ENCODE measurements at places on chromosomes 6 and 20. TPM values are rescaled to one million over a fixed set of nuclear protein-coding genes. Genes with fewer than 3 reads are reported as not detected.

TRIM38 gene
- 2.5 TPM for total RNA-seq

DNA sequence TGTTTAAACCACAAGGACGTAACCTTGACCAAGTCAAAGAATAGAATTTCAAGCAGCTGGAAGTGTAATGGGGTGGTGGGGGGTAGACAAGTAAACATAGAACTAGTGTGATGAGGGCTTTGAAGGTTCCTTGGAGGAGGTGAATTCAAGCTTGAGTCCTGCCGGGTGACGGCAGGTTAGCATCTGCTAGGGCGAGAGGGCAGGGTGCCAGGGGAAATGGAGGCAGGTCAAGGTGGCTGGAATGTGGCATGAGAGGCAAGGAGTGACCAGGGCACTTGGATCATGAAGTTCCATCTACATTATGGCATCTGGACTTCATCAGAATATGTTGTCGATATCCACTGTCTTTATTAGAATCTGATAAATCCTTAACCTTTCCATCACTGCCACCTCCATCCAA lies 207.5 kb upstream of the SLC35B3 start:
- H3K36me3 ChIP-seq = no peaks in the 10 kb centered on the region
- no peaks in the 10 kb centered on the region for H3K27me3 ChIP-seq
- no peak overlapping the region for H3K4me3 ChIP-seq
- no peak for DNase-seq
- H3K27ac ChIP-seq = no peak overlapping the region

EMILIN3 gene
- total RNA-seq = 1.8 TPM

GRCh38 chr6:19465760-19466159 lies 371.4 kb upstream of the ID4 start:
- H3K27me3 ChIP-seq = no peaks in the 10 kb centered on the region
- no peaks in the 10 kb centered on the region for H3K36me3 ChIP-seq
- no peak overlapping the region for H3K4me3 ChIP-seq
- H3K4me1 ChIP-seq = no peaks in the 10 kb centered on the region
- DNase-seq = no peak

SNAP91 gene
- 0.26 TPM for total RNA-seq

DNA sequence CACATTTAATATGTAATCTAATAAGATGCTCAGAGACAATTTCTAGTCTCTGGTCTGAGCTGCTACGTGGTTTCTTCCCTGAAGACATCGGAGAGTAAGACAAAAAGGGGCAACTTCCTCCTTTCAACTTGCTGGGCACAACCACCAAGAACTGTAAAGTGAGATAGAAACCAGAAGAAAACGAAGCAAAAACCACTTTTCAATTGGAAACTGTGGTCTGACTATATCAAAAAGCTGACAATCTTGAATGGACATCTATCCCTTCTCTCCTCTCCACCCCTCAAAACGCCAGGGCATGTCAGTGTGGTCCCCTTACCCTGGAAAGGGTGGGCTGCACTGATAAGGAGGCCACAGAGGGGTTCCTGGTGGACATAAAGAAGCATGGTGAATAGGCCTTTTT lies 269.1 kb downstream of the CD83 start:
- H3K4me1 ChIP-seq = no peaks in the 10 kb centered on the region
- no peaks in the 10 kb centered on the region for H3K36me3 ChIP-seq
- no peak overlapping the region for H3K27ac ChIP-seq
- H3K4me3 ChIP-seq = no peak overlapping the region

ZSWIM1 gene
- total RNA-seq = 9.8 TPM

DNA sequence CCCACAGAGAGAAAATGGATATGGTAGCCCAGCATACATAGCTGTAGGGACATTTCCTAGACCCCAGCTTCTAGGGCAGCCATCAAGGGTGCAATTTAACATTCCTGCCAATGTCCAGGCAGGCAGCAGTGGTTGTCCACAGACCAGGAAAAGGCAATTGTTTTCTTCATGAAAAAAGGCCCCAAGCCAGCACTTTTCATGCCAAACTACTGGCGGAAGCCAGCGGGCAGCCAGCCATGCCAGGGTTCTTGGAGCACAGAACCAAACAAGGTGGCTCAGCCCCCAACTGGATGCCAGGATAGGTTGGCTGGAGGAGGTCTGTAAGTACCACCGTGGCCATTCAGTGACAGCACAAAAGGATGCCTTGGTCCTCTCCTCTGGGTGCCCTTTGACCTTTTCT lies 94.6 kb downstream of the BANF2 start:
- H3K4me1 ChIP-seq = peaks cover 21% of the 10 kb centered on the region
- H3K36me3 ChIP-seq = no peaks in the 10 kb centered on the region
- no peak overlapping the region for H3K27ac ChIP-seq
- no peaks in the 10 kb centered on the region for H3K27me3 ChIP-seq

DNA sequence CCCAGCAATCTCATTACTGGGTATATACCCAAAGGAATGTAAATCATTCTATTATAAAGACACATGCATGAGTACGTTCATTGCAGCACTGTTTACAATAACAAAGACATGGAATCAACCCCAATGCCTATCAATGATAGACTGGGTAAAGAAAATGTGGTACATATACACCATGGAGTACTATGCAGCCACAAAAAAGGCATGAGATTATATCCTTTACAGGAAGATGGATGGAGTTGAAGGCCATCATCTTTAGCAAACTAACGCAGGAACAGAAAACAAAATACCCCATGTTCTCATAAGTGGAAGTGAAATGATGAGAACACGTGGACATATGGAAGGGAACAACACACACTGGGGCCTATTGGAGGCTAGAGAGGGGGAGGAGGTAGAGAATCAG lies 115.7 kb downstream of the NUS1 start:
- H3K4me3 ChIP-seq = no peak overlapping the region
- H3K36me3 ChIP-seq = no peaks in the 10 kb centered on the region
- no peaks in the 10 kb centered on the region for H3K4me1 ChIP-seq
- DNase-seq = no peak
- H3K27ac ChIP-seq = no peak overlapping the region
- no peaks in the 10 kb centered on the region for H3K27me3 ChIP-seq

DNA sequence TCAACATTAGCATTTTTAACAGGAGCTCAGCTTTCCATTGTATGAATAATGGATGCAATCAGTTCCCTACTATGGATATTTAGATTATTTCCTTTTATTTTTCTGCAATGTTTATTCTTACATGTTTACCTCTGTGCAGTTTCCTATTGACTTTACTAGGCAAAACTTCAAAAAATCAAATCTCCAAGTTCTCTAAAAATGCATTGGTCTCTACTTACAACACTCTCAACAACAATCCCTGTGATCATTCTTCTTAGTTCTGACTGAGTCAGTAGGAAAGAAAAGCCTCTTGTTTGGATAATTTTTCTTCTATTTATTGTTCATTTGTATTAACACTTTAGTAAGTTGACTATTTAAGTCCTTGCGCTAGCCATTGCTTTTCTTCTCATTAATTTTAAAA lies 126.1 kb downstream of the KIF13A start:
- no peaks in the 10 kb centered on the region for H3K27me3 ChIP-seq
- DNase-seq = no peak
- no peak overlapping the region for H3K4me3 ChIP-seq
- no peaks in the 10 kb centered on the region for H3K36me3 ChIP-seq

- no peak for DNase-seq
- H3K27ac ChIP-seq = no peak overlapping the region
- no peak overlapping the region for H3K4me3 ChIP-seq
These were observed 22.1 kb downstream of the PBOV1 start for GRCh38 chr6:138196122-138196738.

- H3K27ac ChIP-seq = no peak overlapping the region
- no peaks in the 10 kb centered on the region for H3K4me1 ChIP-seq
- H3K27me3 ChIP-seq = no peaks in the 10 kb centered on the region
- no peak for DNase-seq
- H3K36me3 ChIP-seq = no peaks in the 10 kb centered on the region
These were observed 261.6 kb upstream of the TBX18 start for GRCh38 chr6:85026021-85026420.

DNA sequence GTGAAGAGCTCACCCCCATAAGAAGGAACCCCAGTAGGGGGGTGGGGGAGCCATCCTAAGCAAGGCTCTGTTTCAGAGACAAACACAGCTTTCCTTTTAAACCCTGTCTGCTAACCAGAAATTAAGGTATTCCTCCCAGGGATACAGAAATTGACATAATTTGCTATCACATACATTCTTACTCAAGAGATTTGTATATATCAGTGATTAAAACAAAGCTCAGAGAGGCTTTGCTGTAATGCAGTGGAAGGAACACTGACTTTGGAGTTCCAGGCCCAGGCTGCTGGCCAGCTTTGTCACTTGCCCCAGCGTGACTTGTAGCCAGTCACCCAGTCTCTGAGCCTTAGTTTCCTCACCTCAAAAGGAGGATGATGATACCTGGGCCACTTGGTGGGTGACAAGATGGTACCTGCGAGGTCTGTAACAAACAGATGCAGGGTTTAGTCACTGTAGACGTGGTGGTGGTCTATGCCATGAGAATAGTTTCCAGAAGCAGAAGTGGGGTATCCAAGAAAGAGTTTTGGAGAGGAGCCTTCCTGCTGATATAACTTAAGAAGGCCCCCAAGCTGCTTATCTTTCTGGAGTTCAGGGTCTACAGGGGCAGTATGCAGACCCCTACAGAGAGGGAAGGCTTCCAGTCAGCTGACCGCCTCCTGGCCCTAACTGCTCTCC lies 3.2 kb upstream of the FOXF2 start:
- H3K4me3 ChIP-seq = no peak overlapping the region
- peaks cover 30% of the 10 kb centered on the region for H3K27me3 ChIP-seq
- no peaks in the 10 kb centered on the region for H3K36me3 ChIP-seq
- no peak overlapping the region for H3K27ac ChIP-seq

DNA sequence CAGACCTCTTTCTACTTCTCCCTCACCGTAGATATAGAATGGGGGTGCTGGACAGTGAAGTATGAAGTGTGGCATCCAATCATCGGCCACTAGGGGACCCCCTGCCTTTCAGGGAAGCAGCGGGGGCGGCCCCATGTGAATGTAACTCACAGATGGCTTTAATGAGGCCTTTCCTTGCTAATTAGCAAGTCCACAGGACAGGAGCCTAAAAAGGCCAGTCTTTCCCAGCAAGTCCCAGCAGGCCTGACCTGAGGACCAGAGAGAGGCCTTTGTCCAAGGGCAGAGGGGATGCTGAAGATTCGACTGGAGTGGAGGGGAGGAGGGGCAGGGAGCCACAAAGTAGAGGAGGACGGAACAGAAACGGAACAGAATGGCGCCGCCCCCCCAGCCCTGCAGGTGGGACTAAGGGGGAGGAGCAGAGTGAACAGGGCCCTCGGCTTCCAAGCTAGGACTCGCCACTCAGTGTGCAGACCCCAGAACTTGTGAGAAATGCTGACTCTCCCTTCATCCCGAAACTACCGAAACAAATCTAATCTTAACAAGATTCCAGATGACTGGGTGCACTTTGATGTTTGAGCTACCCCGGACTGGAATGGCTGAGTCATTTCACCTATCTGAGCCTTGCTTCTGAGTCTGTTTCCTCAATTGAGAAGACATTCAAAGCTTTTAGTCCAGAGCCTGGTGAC lies 5.8 kb downstream of the C6orf132 start:
- no peak for DNase-seq
- no peaks in the 10 kb centered on the region for H3K27me3 ChIP-seq
- H3K4me1 ChIP-seq = no peaks in the 10 kb centered on the region
- H3K27ac ChIP-seq = no peak overlapping the region

- H3K27me3 ChIP-seq = no peaks in the 10 kb centered on the region
- peaks cover 76% of the 10 kb centered on the region for H3K36me3 ChIP-seq
- no peak overlapping the region for H3K4me3 ChIP-seq
- no peak for DNase-seq
These were observed 68.1 kb upstream of the SLC4A11 start for GRCh38 chr20:3307078-3307477.

OTOR gene
- total RNA-seq = not detected

DNA sequence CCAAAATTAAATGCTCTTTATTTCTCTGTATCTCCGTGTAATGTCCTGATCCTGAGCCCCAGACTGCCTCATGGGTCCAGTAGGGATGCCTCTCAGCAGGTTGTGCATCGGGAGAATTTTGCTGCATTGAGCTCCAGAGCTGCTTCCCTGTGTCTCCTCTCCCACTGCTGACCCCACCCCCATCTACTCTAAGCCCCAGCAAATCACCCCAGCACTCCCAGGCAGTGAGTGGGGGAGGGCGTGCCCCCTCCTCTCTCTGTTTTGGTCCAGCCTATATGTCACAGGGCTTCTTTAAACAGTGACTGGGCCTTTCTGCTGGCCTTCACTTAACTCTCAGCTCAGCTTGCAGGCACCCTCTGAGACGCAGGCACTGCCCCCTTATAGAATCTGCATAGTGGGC lies 228.8 kb upstream of the QKI start:
- no peaks in the 10 kb centered on the region for H3K4me1 ChIP-seq
- H3K27me3 ChIP-seq = no peaks in the 10 kb centered on the region
- no peak for DNase-seq
- H3K4me3 ChIP-seq = no peak overlapping the region
- no peaks in the 10 kb centered on the region for H3K36me3 ChIP-seq
- no peak overlapping the region for H3K27ac ChIP-seq

- DNase-seq = no peak
- H3K27me3 ChIP-seq = no peaks in the 10 kb centered on the region
- peaks cover 35% of the 10 kb centered on the region for H3K4me1 ChIP-seq
These were observed 641 bp downstream of the ARFGEF2 start for GRCh38 chr20:48921883-48922820.

DNA sequence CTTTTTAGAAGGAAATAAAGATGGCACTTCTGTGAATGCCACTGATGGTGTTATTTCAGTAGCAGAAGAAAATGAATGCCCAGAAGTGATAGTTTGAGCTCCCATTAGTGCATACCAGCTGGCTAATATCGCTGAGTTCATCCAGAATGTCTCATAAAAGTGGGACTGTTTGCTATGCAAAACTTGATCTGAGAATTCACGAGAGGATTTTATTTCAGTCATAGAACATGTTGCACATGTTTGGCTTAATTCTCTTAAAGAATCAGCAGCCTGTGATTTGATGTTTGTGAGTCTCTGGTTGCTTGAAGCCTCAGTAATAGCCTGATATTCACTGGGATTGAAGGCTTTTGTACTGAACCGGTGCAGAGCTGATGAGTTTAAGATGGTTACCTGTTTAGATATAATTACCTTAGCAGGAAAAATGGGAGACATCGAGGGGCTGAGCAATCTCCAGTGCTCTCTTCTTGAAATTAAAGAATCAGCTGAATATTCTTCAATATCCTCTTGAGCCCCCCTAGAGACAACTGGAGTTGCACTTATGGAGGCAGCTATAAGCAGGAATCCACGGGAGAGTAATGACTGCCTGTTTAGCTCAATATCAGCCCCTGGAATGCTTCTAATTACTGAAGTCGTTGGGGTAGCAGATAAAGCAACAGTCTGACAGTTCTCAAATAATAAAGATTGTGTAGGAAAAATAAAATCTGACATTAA lies 955.5 kb downstream of the PHF3 start:
- DNase-seq = no peak
- H3K27ac ChIP-seq = no peak overlapping the region
- no peak overlapping the region for H3K4me3 ChIP-seq

IPCEF1 gene
- 0.93 TPM for total RNA-seq

CAGE1 gene
- not detected for total RNA-seq

- H3K36me3 ChIP-seq = no peaks in the 10 kb centered on the region
- no peaks in the 10 kb centered on the region for H3K4me1 ChIP-seq
- no peak overlapping the region for H3K27ac ChIP-seq
- no peak overlapping the region for H3K4me3 ChIP-seq
- no peak for DNase-seq
- no peaks in the 10 kb centered on the region for H3K27me3 ChIP-seq
These were observed 258.5 kb downstream of the HIVEP2 start for GRCh38 chr6:142686507-142686887.

GRCh38 chr6:38169221-38169976 lies 349.9 kb downstream of the ZFAND3 start:
- no peaks in the 10 kb centered on the region for H3K27me3 ChIP-seq
- H3K4me3 ChIP-seq = no peak overlapping the region
- H3K4me1 ChIP-seq = no peaks in the 10 kb centered on the region

Data from right atrium auricular region (tissue), 2 donors.